ENCODE measurements at places on chromosomes 7 and 10.

DNA sequence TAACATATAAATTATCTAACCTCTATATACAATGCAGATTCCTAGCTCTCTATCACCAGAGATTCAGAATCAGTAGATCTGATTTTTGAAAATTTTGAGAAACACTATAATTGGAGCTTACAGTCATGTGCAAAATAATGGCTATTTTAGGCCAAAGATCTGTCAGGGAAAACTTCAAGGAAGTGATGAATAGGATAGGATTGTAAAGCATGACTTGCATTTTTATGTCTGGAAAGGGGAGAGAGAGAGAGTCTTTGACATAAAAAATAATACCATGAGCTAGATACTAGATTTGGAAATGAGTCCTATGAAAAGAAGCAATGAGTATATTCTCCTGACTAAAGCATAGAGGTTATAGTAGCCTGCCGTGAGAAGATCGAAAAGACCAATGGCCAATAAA lies 181.1 kb downstream of the SDHAF3 start:
- no peak for DNase-seq

DNA sequence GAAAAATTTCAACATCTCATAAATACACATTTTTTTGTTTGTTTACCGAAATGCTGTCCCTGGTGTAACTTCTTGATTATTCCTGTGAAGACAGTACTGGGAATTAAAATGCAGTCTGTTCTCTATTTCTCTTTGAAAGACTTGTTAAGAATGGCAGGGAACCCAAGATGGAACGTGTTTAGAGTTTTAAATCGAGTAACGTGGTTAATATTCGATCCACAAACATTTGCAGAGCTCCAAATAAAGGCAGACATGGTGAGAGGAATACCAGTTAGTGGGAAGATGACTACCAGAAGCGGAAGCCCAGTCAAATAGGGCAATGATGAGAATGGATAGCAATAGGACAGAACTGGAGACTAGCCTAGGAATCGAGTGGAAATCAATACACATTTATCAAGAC lies 6.7 kb downstream of the PON3 start:
- DNase-seq = no peak

GRCh38 chr10:59879363-59879913 lies 26.9 kb downstream of the CCDC6 start:
- DNase-seq = no peak

DNA sequence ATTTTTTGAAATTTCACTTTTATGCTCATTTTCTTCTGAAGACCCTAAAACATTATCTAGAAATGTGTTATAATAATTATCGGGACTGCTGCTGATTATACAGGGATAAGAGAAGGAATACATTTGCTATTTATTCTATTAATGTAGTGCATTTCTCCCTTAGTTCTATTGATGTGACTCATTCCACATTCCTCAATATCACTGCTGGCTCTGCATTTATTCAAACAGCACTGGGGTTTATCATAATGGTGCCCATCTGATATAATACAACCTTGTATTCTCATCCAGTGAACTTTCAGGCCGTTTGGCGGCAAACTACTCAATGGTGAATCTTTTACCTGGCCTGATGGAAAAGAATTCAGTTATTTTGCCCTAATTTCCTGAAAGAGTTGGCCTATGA lies 7.8 kb downstream of the KCND2 start:
- DNase-seq = no peak

- DNase-seq = no peak
These were observed 199.7 kb downstream of the EXOC4 start for GRCh38 chr7:133452577-133452976.

- DNase-seq = no peak
These were observed 34.9 kb downstream of the DCLRE1C start for GRCh38 chr10:14918964-14919363.

DNA sequence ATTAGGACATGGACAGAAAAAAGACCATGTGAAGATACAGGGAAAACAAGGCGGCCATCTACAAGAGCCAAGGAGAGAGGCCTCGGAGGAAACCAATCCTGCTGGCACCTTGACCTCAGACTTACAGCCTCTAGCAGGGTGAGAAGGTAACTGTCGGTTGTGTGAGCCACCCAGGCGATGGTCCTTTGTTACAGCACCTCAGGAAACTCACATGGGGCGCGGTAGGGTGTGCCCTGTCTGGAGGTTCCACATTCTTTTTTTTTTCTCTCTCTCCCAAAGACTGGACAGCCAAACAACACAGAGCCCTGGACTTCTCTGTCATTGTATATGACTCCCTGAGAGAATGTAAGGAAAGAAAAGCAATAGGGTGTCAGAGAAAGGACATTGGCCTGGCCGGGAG lies 163.2 kb downstream of the KCNMA1 start:
- DNase-seq = no peak

GRCh38 chr7:86954971-86955370 lies 104.5 kb downstream of the ELAPOR2 start:
- DNase-seq = no peak

DNA sequence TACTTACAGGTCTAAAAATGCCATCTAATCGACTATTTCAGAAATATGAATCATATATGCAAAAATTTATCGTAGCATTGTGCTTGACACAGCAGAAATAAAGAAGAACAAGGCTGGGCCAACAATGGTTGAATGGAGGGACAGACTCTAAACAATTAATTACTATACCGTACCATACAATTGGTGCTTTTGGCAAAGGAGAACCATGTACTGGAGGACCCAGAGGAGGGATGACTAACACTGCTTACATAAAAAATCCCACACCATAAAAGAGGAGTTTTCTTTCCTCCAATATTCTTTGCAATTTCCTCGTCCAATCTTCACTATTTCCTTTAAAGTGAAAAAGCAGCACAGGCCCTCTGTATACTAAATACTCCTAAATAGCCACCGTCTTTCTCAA lies 94.1 kb downstream of the SGMS1 start:
- DNase-seq = no peak

DNA sequence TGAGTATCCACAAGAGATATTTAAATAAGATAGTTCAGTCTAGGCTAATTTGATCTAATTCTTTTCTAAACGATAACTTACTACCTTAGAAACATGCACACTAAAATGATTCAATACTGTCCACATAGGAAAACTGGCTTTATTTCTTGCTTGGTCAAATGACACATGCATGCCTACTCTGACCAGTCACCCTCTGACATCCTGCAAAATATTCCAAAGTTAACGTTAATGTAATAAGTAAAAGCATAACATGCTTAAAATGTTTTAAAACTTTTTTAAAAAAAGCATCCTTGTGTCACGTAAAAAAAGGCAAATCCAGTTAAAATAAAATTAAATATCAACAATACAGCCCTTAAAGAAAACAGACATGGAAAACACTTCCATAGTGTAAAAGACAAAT lies 70.2 kb downstream of the UBE2H start:
- DNase-seq = no peak

GRCh38 chr10:31321396-31321941 lies 2.5 kb downstream of the ZEB1 start:
- DNase-seq = no peak

DNA sequence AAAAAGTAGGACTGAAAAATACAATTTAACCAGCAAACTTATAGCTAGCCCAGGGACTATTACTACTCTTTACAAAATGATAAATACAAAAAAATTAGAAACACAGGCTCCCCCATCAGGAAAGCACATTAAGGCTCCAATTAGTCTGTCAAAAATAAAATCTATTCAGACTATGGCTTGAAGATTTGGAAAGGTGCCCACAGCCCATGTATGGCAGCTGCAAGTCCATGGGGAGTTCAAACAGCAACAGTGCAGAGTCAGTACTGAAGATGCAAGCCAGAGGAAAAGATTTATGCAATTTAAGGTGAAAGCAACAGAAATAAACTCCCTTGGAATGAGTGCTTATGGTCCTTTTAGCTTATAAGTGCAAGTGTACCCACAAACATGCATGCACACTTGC lies 29.7 kb downstream of the IMMP2L start:
- DNase-seq = peak; percentile 34

DNA sequence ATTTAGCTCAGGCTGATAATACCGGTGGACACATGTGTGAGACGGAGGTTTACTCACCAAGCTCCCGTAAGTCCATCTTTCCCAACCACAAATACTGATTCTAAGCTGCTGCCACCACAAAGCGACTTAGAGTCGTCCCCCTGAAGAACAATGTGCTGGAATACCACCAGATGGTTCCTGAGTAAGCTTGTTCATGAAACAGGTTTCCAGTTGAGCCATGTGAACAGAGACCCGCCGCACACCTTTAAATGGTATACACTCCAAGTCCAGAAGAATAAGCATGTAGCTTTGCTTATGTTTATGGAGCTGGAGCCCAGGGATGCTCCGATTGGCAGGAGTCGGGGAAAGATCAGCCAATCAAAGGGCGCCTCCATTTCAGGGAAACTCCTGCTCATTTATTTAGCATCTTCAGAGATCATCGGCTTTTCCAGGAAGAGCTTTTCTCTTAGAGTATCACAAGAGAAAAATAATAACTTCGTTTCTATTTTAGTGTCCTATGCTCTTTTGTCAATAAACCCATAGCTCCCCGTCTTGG lies 261.6 kb upstream of the AOAH start:
- DNase-seq = no peak

- no peak for DNase-seq
These were observed 44.3 kb downstream of the ARL4A start for GRCh38 chr7:12731775-12732174.

- no peak for DNase-seq
These were observed at the start of gene CHST3 for GRCh38 chr10:71964098-71964742. CHST3 (plus strand) TSS chr10:71964395; CDS start chr10:72005843, 41,448 bp downstream.

- DNase-seq = no peak
These were observed 121.2 kb upstream of the TARP start for GRCh38 chr7:38394660-38395059.

- DNase-seq = no peak
These were observed 2.0 kb upstream of the AOAH start for GRCh38 chr7:36726311-36726710.

GRCh38 chr7:29859524-29860185 lies 53.3 kb downstream of the WIPF3 start:
- DNase-seq = no peak

GRCh38 chr10:48691812-48692528 lies 7.3 kb downstream of the WDFY4 start:
- DNase-seq = no peak

GRCh38 chr7:37833107-37833817 lies 15.1 kb upstream of the NME8 start:
- DNase-seq = peak; percentile 28

GRCh38 chr10:30854656-30855055 lies 177.0 kb downstream of the ZNF438 start:
- no peak for DNase-seq

GRCh38 chr7:38367301-38367890 lies 94.0 kb upstream of the TARP start:
- DNase-seq = no peak

DNA sequence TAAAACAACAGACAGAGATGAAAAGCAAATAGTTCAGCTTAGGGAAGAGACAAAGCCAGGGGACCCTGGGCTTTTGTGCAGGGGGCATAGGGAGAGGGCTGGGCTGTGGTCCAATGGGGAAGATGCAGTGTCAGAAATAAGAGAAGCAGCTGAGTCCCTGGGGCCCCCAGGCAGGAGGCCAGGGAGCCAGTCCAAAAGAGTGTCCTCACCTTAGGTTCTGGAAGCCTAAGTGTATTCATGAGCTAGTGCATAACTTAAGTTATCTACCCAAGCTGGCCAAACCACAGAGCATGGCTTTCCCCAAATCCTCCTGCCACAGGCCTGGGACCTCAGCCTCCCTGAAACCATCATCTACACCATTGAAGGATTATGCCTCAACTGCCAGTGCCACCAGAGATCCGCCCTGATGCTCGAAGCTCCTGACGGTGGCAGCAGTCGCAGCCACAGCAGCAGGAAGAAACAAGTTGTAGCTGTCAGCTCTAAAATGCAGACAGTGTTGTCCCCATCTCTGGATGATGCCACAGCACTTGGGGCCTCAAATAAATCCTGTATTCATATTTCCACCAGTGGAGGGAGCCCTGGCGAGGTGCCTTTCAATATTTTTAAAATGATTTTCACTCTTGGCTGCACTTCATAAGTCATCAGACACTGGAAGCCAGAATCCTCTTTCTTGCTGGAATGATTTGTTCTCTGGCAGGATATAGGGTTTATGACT lies 574.6 kb downstream of the GRID1 start:
- DNase-seq = no peak

DNA sequence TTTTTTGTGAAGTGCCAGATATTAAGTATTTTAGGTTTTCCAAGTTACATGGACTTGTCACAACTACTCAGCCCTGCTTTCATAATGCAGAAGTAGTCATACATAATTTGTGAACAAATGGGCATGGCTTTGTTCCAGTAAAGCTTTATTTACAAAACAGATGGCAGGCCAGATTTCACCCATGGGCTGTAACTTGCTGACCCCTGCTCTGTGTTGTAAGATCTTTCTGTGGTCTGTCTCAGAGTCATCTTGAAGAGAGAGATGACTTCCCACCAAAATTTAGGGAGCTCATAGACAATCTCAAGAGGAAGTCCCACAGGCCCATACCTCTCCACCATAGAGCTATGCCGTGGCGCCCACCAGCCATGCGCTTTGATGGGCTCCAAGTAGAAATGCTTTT lies 616.1 kb downstream of the LRMDA start:
- no peak for DNase-seq

DNA sequence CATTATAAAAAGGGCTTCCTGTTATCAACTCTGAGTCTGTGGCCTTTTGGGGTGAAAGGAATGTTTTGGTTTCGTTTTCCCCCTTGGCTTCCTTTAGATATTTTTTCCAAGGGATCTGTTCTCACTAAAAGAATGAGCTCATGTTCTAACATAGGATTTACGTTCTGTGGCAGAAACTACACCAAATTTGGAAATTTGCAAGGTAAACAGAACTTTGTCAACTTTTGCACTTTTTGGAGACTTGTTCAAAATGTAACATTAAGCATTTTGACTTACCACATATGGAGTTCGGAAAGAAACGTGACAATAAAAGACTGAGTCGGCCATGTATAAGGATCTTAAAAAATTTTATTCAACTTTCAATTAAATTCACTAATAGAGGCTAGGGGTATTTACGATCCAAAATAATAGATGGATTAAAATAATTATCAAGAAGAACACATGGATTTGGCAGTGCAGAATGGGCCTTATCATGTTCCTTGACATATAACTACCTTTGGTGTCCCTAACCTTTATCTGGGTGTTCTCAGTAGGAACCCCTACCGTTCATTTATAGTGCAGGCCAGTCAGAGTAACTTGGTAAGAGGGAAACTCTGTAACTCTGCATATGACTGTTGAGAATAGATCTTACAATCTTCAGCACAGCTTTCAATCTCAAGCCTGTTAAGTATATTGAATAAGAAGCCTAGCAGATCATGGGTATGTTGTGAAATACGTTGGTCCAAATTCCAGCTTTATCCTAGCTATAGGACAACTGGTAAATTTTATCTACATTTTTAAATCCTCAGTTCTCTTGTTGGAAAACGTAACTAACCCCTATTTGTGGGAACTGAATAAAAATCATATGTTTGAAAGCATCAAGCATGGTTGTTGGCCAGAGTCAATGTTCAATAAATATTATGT lies 11.8 kb downstream of the CPED1 start:
- DNase-seq = no peak

- no peak for DNase-seq
These were observed 277.8 kb downstream of the EXOC4 start for GRCh38 chr7:133530682-133531081.

GRCh38 chr7:111051832-111052231 lies 39.1 kb upstream of the LRRN3 start:
- DNase-seq = no peak

- no peak for DNase-seq
These were observed 294.9 kb upstream of the MKLN1 start for GRCh38 chr7:131032786-131033185.

- DNase-seq = no peak
These were observed 57.9 kb upstream of the TMEM72 start for GRCh38 chr10:44853148-44853734.

GRCh38 chr7:116552602-116553001 lies 27.8 kb downstream of the CAV1 start:
- DNase-seq = no peak

- DNase-seq = no peak
These were observed 30.4 kb upstream of the DAGLB start for GRCh38 chr7:6478186-6478585.

Data from NCI-H187 treated with DMSO at 0.1 percent for 48 hours (cell line).